ENCODE measurements at places on chromosomes 7 and 10. TPM values are rescaled to one million over a fixed set of nuclear protein-coding genes. Genes with fewer than 3 reads are reported as not detected.

GRCh38 chr7:116524609-116525297 lies at the start of gene CAV1:
Gene CAV1, plus strand, starts transcription at chr7:116525036. Its CDS starts 27 bp downstream, at chr7:116525063.
- DNase-seq, result peak; percentile 87
- no peaks in the 10 kb centered on the region for H3K27me3 ChIP-seq
- peak within 1 kb of the TSS; percentile 87 for H3K27ac ChIP-seq
- H3K36me3 ChIP-seq, result no peaks in the 10 kb centered on the region
- peak within 1 kb of the TSS; percentile 77 for H3K4me3 ChIP-seq

DNA sequence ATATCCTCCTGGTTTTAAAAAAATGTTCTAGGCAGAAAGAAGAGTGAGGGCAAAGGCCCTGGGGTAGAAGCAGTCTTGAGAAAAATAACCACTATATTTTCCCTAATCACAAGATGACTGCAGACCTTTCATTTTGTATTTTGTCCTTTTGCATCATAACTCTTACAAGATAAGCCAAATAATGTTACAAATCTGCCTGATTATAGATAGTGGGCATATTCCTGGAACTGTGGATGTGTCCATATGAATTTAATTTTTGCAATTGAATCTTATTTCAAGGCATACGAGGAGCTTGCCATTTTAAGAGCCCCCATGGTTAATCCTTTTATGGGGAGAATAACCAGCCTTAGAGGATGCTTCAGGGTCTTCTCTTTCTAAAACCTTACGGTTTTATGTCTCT lies 102.7 kb downstream of the ADRA2A start:
- H3K4me3 ChIP-seq, result no peak overlapping the region
- no peak overlapping the region for H3K27ac ChIP-seq

- no peaks in the 10 kb centered on the region for H3K36me3 ChIP-seq
- no peak for DNase-seq
- no peaks in the 10 kb centered on the region for H3K27me3 ChIP-seq
- peaks cover 14% of the 10 kb centered on the region for H3K4me1 ChIP-seq
- H3K27ac ChIP-seq, result no peak overlapping the region
- H3K4me3 ChIP-seq, result no peak overlapping the region
Measured at GRCh38 chr10:119438717-119439116, 103.8 kb downstream of the RGS10 start.

Gene RELN
- total RNA-seq, result 9.8 TPM

Gene CFAP69
- 45.2 TPM for total RNA-seq

- H3K27me3 ChIP-seq, result no peaks in the 10 kb centered on the region
- no peak for DNase-seq
- H3K36me3 ChIP-seq, result no peaks in the 10 kb centered on the region
- no peak overlapping the region for H3K27ac ChIP-seq
Measured at GRCh38 chr7:118478236-118478635, 253.7 kb downstream of the ANKRD7 start.

- DNase-seq, result no peak
- H3K27ac ChIP-seq, result no peak overlapping the region
- no peak overlapping the region for H3K4me3 ChIP-seq
- no peaks in the 10 kb centered on the region for H3K27me3 ChIP-seq
- H3K36me3 ChIP-seq, result no peaks in the 10 kb centered on the region
Measured at GRCh38 chr7:20287317-20287716, 43.4 kb upstream of the ITGB8 start.

GRCh38 chr10:133104963-133105640 lies 17.4 kb downstream of the ADGRA1 start:
- H3K4me3 ChIP-seq, result no peak overlapping the region
- DNase-seq, result no peak
- H3K27me3 ChIP-seq, result peaks cover 69% of the 10 kb centered on the region
- H3K36me3 ChIP-seq, result no peaks in the 10 kb centered on the region

GRCh38 chr10:89030791-89031190 lies 40.2 kb downstream of the FAS start:
- no peaks in the 10 kb centered on the region for H3K27me3 ChIP-seq
- no peak for DNase-seq
- no peak overlapping the region for H3K4me3 ChIP-seq
- no peaks in the 10 kb centered on the region for H3K36me3 ChIP-seq
- H3K4me1 ChIP-seq, result no peaks in the 10 kb centered on the region
